H4 (cell line): ENCODE measurements at places on chromosomes 3 and 15. TPM values are rescaled to one million over a fixed set of nuclear protein-coding genes. Genes with fewer than 3 reads are reported as not detected.

- no peak for DNase-seq
Observed at GRCh38 chr15:88725305-88726210, 77.7 kb upstream of the ACAN start.

- DNase-seq = peak; percentile 82
Observed at GRCh38 chr3:148379763-148380382, 317.8 kb upstream of the AGTR1 start.

DNA sequence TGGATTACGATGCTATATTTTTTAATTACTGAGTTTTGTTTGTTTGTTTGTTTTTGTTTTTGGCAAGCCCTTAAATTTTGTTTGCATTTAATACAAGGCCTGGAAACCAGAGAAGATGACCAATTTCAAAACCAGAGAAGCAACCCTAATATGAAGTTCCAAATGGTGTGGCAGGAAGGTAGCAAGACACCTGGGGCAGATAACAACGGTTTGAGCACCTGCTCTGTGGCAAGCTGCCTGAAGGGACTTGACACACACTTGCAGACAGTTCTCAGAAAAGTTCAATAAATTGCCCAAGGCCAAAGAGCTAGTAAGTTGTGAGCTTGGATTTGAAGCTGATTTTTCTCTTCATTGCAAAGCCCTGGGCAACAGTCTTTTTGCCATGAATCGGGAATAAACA, 151.2 kb upstream of the UBE2E1 start:
- DNase-seq = no peak

DNA sequence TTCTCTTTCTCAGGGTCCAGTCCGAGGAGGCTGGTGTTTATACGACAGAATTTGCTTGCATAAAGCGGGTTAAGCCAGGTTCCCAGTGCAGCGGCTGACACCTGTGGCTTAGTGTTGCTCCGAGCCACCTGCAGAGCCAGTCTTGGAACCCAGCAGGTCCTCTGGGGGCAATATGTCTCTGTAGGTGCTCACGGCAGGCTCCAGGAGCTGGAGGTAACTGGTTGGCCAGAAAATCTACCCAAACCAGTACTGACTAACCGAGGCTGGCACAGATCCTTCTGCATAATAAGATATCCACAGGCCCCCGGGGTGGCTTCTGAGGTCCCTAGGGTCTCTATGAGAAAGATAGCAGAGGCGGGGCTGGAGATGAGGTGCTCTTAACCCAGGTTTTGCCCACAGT, 3.2 kb downstream of the MGLL start:
- no peak for DNase-seq

GRCh38 chr3:122298239-122298638, 26.8 kb upstream of the CSTA start:
- DNase-seq = no peak

- DNase-seq = no peak
Observed at GRCh38 chr15:90599644-90600043, 69.9 kb downstream of the CRTC3 start.

- no peak for DNase-seq
Observed at GRCh38 chr3:160564258-160564911, 986 bp downstream of the KPNA4 start.

DNA sequence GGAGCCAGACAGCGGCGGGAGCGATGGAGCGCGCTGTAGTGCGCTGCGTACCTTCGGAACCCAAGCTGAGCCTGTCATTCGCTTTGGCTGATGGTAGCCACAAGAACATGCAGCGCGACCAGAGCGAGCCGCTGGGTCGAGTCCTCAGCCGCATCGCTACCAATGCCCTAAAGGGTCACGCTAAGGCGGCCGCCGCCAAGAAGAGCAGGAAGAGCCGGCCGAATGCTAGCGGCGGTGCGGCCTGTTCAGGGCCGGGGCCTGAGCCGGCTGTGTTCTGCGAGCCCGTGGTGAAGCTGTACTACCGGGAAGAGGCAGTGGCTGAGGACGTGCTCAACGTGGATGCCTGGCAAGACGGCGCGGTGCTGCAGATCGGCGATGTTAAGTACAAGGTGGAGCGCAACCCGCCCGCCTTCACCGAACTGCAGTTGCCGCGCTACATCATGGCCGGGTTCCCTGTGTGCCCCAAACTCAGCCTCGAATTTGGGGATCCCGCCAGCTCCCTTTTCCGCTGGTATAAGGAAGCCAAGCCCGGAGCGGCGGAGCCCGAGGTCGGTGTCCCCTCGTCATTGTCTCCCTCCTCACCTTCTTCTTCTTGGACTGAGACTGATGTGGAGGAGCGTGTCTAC, 498 bp downstream of the PDE12 start:
- no peak for DNase-seq

- no peak for DNase-seq
Observed at GRCh38 chr3:46460051-46460450, 4.7 kb downstream of the LTF start.

The GOLGA6D gene
- total RNA-seq = not detected in 2 replicates

The IGF2BP2 gene
- 17.7 and 23.7 TPM in 2 replicates for total RNA-seq

The NRROS gene
- 0.02 TPM in 1 of 2 replicates, not detected in the other for total RNA-seq

The MRAS gene
- 8.3 and 9.4 TPM in 2 replicates for total RNA-seq

The CNTN6 gene
- total RNA-seq = 0.37 and 1.9 TPM in 2 replicates

The ACOX2 gene
- 3.8 and 5.7 TPM in 2 replicates for total RNA-seq

The CCRL2 gene
- 0.46 and 6.6 TPM in 2 replicates for total RNA-seq
